ENCODE measurements at places on chromosomes 11 and 22.

DNA sequence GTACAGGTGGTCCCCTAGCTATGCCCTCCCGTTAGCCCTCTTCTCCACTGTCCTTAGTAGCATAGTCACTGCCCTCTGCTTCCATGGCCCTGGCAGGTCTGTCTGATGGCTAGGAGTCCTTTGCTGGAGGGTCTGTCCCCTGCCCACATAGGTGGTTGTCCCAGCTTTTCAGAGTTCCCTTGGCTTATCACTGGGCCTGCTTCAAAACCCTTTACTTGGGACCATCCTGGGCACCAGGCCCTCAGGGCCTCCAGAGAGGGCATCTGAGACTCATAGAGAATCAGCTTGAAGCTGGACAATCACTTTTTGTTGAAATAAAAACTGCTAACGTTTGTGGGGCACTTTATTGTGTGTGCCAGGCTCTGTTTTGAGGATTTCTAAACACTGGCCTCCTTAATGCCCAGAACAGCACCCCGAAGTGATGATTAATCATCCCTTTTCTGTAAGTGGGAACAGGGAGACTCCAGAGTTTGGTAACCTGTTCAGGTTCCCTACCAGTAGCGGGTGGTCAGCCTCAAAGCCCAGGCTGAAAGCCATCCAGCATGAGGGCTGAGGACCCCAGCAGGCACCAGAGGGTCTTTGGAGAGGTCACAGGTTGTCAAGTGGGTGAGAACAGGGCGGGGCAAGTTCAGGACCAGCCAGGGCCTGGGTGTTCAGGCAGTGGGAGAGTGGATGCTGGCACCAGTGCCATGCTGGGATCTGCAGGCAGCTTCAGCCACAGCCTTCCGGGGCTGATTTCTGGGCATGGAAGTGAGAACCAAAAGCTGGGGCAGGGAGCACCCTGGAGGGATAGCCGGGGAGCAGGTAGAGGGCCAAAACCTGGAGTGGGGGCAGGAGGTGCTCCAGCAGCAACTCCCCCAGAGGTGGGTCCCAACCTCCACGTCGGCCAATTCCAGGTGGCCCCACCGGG lies 495 bp upstream of the KCNK4 start:
- no peak overlapping the region for H3K4me3 ChIP-seq
- no peaks in the 10 kb centered on the region for H3K36me3 ChIP-seq
- peaks cover 26% of the 10 kb centered on the region for H3K4me1 ChIP-seq
- H3K27ac ChIP-seq = no peak overlapping the region
- no peak for DNase-seq
- peaks cover 5% of the 10 kb centered on the region for H3K27me3 ChIP-seq

DNA sequence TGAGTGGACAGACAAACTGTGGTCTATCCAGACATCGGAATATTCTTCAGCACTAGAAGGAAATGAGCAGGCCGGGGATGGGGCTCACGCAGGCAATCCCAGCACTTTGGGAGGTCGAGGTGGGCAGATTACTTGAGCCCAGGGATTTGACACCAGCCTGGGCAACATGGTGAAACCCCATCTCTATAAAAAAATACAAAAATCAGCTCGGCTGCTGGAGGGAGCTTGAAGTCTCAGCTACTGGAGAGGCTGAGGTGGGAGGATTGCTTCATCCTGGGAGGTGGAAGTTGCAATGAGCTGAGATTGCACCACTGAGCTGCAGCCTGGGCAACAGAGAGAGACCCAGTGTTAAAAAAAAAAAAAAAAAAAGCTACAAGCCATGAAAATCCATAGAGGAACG lies 8.0 kb upstream of the CTSD start:
- DNase-seq = no peak
- no peak overlapping the region for H3K4me3 ChIP-seq
- H3K4me1 ChIP-seq = peaks cover 5% of the 10 kb centered on the region
- no peaks in the 10 kb centered on the region for H3K36me3 ChIP-seq
- peaks cover 7% of the 10 kb centered on the region for H3K27me3 ChIP-seq
- H3K27ac ChIP-seq = no peak overlapping the region

DNA sequence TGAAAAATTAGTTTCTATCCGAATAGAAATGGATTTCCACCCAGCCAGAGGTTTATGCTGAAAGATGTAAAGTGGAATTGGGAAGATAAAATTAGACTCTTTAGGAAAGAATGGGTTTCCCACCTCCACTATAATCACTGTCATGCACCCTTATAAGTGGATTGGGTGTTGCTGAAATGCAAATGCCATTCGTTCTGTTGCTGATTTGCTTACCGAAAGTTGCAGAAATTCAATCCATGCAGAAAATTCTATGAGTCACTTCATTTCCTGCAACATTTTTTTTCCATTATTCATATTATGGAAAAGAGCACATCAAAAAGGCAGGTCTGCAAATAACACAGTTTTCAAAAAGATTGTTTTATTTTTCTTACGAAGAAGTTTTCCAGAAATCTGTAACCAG lies 65.6 kb downstream of the LDLRAD3 start:
- H3K4me3 ChIP-seq = no peak overlapping the region
- peaks cover 6% of the 10 kb centered on the region for H3K27me3 ChIP-seq
- H3K4me1 ChIP-seq = no peaks in the 10 kb centered on the region
- no peaks in the 10 kb centered on the region for H3K36me3 ChIP-seq

- no peak overlapping the region for H3K4me3 ChIP-seq
- no peaks in the 10 kb centered on the region for H3K36me3 ChIP-seq
- H3K27me3 ChIP-seq = peaks cover 29% of the 10 kb centered on the region
- peaks cover 12% of the 10 kb centered on the region for H3K4me1 ChIP-seq
- DNase-seq = no peak
These were observed 4.1 kb downstream of the MIOX start for GRCh38 chr22:50490531-50491308.

- no peak overlapping the region for H3K4me3 ChIP-seq
- H3K4me1 ChIP-seq = no peaks in the 10 kb centered on the region
- H3K36me3 ChIP-seq = no peaks in the 10 kb centered on the region
- no peaks in the 10 kb centered on the region for H3K27me3 ChIP-seq
- H3K27ac ChIP-seq = no peak overlapping the region
- DNase-seq = no peak
These were observed 66.2 kb downstream of the FANCF start for GRCh38 chr11:22559416-22559815.

Data from T-cell (primary cell).